ENCODE measurements at places on chromosomes 5 and 9.

GRCh38 chr5:159735749-159736660, 180.3 kb upstream of the ADRA1B start:
- DNase-seq, result no peak

DNA sequence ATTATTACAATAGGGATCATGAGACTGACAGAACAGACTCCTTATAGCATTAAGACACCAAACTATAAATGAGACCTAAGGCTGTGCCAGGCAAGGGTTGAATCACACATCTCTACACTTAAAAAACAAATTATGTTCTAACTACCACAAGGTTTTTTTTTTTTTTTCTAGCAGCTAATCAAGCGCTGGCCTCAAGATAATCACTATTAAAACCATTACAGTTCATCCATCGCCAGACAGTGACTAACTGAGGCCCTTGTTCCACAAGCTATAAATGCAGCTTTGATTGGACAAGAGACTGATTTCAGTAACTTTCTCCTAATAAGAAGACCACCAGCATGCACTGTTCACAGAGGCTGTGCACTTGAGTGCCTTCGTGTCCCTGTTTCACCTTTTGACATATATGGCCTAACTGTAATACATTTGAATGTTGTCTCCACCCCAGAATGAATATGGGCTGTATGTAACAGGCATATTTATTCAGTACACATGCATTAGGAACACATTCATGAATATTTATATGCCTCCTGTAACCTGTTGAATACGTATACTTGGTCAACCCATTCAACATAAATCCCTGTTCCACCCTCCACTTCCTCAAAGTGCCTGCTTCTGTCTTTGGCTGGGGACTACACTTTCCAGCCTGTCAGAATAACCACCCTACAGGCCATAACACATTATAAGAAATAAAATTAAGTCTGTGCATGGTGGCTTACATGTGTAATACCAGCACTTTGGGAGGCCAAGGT, 22.8 kb upstream of the ZNF131 start:
- DNase-seq, result no peak

DNA sequence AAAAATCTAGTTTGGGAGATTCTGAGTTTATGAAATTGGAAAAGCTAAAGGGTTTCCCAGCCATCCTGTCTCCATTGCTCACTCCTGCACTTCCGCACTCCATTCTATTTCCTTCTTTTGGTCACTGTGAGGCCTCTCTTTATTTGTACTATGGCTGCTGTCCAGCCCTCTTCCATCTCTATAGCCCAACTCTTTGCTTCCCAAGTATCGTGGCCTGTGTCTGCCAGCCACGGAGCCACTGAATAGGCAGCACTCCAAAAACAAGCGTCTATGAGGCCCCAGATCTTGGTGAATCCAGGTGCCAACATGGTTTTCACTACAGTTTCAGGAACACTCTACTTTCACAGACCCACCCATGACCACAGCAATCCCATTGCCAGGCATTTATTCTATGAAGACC, 37.2 kb downstream of the GRAMD2B start:
- DNase-seq, result no peak

- DNase-seq, result no peak
Observed at GRCh38 chr9:97831843-97832636, 21.0 kb upstream of the FOXE1 start.

- no peak for DNase-seq
Observed at GRCh38 chr9:84556556-84556955, 113.0 kb upstream of the NTRK2 start.

GRCh38 chr5:126248611-126249010, 174.6 kb upstream of the GRAMD2B start:
- DNase-seq, result no peak

Measured in NCI-H187 treated with DMSO at 0.1 percent for 48 hours (cell line).